RWPE2 (cell line): ENCODE measurements at places on chromosomes 13 and 19.

DNA sequence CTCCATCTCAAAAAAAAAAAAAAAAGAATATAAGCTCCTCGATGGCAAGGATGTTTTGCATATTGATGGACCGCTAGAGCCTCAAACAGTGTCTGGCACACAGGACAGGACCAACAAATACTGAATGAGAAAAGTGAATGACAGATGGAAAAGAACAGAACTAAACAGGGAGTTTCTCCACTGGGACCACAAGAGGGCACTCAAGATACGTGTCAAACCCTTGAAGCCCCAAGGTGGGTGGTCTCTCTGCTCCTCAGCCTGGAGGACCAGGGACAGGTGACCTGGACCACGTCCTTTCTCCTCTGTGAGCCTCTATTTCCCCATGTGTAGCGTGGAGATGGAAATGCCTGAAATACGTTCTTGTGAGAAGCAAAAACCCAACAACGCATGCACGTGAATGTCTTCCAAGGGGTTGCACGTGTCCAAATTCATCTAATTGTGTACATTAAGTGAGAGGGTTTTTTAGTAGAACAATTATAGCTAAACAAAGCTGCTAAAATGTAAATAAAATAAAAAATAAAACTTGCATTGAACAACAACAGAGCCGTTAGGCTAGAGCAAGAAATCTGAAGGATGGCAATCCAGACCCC is 5.7 kb upstream of the CDC42EP5 start:
- DNase-seq, result no peak

DNA sequence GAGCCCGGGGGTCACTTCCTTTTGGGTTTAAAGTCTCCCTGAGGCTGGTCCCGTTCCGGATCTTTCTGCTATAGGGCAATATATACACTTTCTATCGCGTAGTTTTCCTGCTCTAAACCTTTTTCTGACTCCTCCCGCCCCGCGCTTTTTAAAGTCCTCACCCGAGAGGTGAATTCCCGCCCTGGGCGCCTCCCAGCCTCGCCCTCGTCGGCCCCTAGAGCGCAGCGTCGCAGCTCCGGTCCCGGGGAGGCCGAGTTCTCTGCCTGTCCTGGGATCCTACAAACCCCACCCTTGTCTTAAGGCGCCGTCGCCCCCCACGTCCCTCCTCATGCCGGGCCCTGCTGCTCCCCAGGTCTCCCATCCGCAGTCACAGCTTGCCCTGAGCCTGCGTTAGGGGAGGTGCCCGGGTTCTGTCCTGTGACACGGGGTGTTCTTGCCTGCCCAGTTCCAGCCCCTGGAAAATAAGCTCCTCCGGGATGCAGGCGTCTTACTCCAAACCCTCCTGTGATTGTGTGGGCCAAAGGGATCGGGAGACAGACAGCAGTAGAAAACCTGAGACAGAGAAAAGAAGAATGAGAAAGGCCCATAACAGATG is 491 bp downstream of the ZNF525 start:
- DNase-seq, result no peak

- DNase-seq, result peak; percentile 58
These were observed 759 bp downstream of the ZMYM2 start for GRCh38 chr13:19959141-19959830.

DNA sequence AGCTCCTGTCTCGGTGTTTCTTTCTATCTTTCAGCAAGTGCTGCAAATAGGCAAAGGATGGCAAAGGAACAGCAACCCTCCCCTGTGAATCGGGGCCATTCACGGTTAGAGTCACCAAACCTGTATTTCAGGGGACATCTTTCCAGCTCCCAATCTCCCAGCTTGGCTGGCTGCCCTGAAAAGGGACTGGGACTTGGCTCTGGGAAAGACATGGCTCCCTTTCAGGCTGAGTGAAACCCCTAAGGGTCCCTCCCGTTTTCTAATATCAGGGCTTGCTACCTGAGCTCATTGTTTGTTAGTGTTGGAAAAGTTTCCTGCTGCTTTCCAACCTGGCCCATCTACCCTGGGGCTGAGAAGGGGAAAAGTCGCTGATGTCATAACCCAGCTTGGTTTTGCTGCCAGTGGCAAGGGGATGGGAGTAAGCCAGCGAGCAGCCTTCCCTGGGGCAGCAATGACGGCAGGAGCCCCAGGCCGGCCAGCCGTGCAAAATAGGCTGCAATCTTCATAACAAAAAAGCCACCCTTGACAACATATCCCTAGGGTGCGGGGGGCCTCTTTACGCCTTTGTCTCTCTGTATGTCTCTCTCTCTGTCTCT is 29.9 kb downstream of the SERP2 start:
- no peak for DNase-seq

GRCh38 chr13:95471960-95472359 is 80.6 kb upstream of the CLDN10 start:
- no peak for DNase-seq

GRCh38 chr13:76226941-76227340 is 590.8 kb downstream of the LMO7 start:
- no peak for DNase-seq
